HepG2 (cell line): ENCODE measurements at places on chromosomes 1 and 21.
A peak's percentile ranks its signal among the peaks of the same experiment; 100 is the strongest.

DNA sequence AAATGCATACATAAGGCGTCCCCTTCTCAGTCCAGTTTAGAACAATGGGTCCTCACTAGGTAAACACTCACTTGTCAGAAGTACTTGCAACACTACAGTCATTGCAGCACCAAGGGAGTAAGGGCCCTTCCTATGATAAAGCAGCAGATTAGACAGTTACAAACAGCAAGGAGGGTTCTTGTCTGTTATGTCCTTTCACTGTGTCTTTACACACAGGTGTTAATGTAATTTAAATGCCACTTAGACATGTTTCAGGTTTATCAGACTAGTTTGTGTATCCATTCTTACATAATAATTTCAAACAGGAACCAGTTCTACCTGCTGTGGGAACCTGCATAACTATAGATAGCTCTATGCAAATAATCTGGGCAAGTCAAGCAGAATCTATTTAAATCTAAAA is 105.6 kb upstream of the USH2A start:
- no peak for DNase-seq

DNA sequence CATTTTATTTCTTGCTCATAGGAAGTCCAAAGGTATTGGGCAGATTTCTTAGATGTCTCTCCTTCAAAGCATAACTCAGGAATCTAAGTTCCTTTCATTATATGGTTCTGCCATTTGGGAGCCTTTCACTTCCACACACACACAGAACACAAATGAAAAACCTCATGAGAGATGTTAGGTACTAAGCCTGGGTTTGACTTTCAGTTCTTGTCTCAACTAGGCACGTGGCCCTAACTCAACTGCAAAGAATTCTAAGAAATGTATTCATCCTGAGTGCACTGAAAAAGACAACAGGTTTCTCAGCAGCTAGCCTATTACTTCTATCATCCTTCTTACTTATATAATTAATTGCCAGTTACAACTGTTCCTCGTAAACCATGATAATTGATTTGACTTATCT is 190.0 kb upstream of the SAMSN1 start:
- no peak for DNase-seq

- no peak for DNase-seq
These were observed 1.5 kb upstream of the TTC24 start for GRCh38 chr1:156578055-156578454.

DNA sequence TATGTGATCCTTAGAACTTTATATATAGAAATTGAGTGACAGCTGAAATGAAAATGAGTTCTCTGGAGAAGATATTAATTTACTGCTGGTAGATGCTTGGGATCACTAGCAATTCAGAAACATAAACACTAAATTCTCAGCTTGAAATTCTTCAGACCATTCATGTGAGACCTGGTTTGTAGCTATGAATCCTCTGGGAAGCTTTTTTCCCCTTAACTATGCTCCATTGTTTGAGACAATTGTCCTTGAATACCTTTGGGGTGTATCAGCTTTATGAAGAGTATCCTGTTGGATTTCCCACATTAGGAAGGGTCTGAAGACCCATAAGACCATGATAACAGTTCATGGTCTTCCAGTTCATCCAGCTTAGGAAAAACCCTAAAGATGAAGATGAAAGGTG is 4.6 kb upstream of the DENND1B start:
- no peak for DNase-seq

- no peak for DNase-seq
These were observed 74.7 kb upstream of the NGF start for GRCh38 chr1:115412733-115413132.

DNA sequence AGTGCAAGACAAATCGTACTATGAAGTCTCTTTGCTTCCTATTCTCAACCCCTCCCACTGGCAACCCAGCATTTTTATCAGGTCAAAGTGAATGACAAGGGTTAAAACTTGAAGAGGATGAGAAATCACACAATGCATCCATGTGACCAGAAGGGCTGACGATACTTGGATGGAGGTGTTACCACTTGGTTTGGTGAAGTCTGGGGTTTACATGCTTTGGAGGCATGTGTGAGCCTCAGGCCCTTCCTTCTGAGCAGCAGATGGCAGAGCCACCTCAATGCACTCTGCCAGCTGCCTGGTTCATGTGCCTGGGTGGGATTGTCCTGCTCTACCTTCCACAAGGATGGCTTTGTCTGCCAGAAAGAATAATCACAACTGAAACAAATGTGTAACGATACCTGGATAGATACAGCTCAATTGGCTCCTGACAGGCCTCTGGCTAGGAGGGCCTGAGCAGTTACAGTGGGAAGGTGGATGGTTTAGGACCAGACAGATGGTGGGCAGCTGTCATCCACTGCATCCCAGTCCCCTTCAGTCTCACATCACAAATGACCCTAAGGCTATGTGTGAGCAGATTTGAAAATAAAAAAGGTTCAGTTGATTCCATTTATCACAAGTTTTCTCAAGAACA is 51.5 kb upstream of the CNIH3 start:
- DNase-seq, result no peak

DNA sequence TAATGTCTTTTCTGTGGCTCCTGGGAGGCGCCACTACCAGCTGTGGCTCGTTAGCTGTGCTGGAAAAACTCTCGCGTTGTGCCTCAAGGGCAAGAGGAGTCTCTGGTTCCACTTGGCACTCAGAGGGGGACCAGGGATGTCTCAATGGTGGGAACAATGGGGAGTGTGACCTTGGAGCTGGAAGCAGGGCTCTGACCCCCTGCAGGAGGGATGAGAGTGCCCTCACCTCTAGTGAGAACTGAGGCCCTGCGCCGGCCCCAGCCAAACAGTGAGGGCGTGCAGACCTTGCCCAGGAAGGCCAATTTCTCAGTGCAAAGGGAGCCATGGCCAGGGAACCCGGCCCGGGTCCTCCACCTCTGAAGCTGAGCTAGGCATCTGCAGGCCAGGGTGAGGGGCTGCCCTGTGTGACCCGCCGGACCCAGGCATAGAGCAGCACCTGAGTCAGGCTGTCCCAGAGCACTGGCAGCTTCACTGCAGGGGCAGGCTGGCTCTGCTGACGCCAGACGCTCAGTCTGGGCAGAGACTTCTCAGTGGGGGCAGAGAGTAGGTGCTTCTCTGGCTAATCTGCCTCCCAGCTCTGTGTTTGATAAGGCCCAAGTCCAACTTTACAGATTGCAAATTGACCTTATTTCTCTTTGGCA is 1.8 kb downstream of the RD3 start:
- no peak for DNase-seq

GRCh38 chr1:153354515-153355193 is 3.0 kb upstream of the S100A9 start:
- DNase-seq, result no peak

DNA sequence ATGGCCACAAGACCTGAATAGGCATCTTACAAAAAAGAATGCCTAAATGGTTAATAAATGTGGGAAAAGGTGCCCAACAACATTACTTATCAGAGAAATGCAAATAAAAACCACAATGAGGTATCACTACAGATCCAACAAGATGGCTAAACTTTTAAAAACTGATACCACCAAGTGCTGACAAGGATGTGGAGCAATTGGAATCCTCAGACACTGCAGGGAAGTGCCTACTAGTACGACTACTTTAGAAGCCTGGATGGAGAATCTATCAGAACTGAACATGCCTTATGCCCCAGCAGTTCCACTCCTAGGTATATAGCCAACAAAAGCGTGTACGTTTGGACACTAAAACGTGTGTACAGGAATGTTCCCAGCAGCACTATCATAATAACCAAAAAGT is 19.9 kb downstream of the TNFRSF8 start:
- DNase-seq, result no peak

DNA sequence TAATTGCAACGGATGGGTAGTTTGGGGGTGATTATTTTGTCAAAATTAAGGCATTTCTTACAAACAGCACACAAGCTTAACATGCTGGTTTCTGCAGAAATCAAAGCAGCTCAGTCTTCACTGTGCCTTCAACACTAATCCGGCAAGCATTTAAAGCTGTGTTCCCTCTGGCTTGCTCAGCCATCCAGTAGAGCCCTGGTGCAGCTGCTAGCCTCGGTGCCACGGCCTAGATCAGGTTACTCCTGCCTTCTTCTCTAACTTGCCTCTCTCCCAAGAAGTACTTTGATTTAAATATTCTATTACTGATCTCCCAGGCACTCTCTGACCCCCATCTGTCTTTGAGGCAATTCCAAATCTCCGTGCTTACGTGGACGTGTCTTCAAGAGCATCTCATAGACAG is 85.6 kb downstream of the GREM2 start:
- DNase-seq, result no peak

- DNase-seq, result peak; percentile 51
These were observed 116.7 kb downstream of the CDC7 start for GRCh38 chr1:91617285-91617765.

- no peak for DNase-seq
These were observed 4.4 kb upstream of the OSBPL9 start for GRCh38 chr1:51612447-51612961.

GRCh38 chr1:163436140-163436812 is 114.5 kb downstream of the NUF2 start:
- DNase-seq, result no peak

GRCh38 chr21:41120997-41121396 is 47.0 kb upstream of the BACE2 start:
- DNase-seq, result no peak

GRCh38 chr1:20115916-20116315 is 3.4 kb downstream of the PLA2G2D start:
- DNase-seq, result no peak

DNA sequence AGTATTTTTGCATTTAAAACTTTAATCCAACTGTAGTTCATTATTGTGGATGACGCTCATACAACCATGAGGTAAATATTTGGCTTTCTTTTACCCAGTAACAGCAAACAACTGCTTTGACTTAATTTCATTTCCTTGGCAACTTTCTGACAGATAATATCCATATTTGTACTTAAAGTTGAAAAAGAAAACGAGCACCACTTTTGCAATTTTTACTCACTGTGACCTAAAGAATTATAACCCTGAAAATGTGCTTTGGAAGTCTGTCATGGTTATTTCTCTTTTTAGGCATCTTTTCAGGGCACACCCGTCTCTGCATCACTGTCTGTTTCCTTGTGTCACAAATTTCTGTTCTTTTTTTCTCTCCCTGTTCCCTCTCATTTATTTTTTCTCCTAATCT is 918 bp upstream of the CD2 start:
- DNase-seq, result no peak

- no peak for DNase-seq
These were observed 26.9 kb downstream of the CD244 start for GRCh38 chr1:160835751-160836150.

DNA sequence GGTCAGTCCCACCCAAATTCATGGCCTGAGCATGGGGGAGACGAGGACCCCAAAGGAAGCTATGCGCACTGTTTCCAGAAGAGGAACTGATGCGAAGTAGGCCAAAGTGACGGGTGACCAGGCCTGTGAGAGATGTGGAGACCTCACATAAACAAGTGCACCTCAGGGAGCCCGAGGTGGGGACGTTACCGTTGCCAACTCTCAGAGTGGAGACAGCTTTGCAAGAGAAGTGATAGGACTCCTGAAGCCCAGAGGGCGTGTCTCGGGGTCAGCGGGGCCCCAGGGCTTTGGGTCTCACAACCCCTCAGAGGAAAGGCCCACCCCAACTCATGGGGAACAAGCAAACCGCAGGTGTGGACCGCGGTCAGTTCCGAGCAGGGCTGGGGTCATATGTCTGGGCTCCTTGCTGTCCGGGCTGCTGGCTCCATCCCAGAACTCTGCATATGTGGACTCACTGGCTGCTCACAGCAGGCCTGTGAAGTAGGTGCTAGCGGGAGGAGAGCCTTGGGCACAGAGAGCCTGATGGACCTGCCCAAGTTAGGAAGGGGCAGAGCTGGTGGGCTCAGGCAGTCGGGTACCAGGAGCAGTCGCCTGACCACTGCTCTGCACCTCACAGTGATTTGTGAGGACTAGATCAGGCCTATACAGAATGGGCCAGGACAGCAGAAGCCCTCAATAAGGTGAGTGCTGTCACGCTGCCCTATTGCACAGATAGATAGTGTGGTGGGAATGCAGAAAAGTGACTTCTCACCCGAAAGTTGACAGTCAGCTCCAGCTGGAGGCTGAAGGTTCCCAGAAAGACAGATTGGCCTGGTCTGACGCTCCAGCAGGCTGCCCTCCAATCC is 26.2 kb downstream of the STUM start:
- no peak for DNase-seq

DNA sequence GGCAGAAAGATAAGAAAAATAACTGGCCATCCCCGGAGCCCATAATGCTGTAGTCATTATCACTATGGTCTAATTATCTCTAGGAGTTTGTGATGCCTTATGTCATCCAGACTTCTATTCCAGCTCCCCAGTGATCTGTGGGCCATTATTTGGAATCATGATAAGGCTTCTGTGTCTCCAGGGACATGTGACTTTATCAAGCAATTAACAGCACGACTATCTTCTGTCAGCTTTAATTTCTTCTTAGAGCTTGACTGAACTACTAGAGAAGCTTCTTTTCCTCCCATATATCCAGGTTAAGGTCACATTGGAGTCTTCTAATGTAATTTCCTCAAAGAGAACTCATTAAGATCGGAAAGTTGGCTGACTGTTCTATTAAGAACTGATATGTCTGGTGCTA is 100.4 kb downstream of the LHX8 start:
- DNase-seq, result no peak

- DNase-seq, result no peak
These were observed 775 bp upstream of the EFCAB14 start for GRCh38 chr1:46719689-46720088.

DNA sequence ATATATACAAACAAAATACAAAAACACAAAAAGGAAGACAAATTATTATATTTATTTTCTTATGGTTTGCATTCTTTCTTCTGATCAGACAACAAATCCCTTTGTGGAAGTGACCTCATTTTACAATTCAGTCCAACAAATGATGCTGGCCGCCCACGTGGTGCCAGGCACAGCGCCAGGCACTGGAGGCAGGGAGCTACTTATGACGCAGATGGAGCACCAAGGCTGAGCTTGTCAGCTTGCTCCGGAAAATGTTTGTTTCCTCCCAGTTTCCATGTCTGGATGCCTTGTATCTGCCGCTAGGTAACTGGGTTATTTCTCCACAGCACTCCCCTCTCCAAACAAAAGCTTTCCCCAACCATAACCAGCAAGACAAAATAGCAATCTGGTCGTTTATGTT is 30.7 kb upstream of the CD34 start:
- no peak for DNase-seq

GRCh38 chr21:42245331-42246193 is 26.6 kb downstream of the ABCG1 start:
- no peak for DNase-seq

DNA sequence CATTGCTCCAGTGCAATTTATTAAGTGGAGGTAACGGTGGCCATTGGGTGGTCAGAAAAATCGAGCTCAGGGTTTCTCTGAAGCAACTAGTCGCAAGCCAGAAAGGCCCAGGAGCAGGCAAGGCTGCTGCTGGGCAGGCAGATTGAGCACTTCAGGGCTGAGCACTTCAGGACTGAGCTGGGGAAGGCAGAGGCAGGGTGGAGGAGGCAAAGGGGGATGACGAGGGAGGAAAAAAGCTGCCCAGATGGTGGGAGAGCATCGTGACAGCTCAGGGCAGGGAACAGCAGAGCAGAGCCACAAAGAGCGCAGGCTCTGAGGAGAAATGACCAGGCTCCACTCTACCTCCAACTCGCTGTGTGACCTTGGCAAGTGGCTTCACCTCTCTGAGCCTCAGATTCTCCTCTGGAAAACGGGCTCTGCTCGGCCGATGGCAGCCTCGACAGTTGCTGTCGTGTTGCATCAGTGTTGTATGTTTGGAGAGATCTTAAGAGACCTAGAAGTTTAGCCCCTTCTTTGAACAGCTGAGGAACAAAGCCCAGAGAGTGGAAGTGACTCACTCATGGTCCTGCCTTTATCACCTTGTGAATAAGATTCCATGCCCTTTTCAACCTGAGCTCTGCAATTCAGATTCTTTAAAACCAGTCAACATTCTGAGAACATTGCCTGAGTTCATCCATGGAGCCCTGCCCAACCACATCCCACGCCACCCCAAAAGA is 141.4 kb downstream of the SYF2 start:
- peak; percentile 13 for DNase-seq

GRCh38 chr1:112700290-112701226 is 6.4 kb downstream of the RHOC start:
- peak; percentile 90 for DNase-seq
